Naive B cell (primary cell): ENCODE measurements at places on chromosomes 3 and 15. TPM values are rescaled to one million over a fixed set of nuclear protein-coding genes. Genes with fewer than 3 reads are reported as not detected.

GRCh38 chr3:65436580-65436979 lies 602.1 kb downstream of the MAGI1 start:
- H3K27me3 ChIP-seq = no peaks in the 10 kb centered on the region
- no peaks in the 10 kb centered on the region for H3K36me3 ChIP-seq
- H3K4me1 ChIP-seq = no peaks in the 10 kb centered on the region
- no peak overlapping the region for H3K4me3 ChIP-seq
- H3K27ac ChIP-seq = no peak overlapping the region
- DNase-seq = no peak

- no peaks in the 10 kb centered on the region for H3K4me1 ChIP-seq
- H3K36me3 ChIP-seq = no peaks in the 10 kb centered on the region
- no peak for DNase-seq
- peaks cover 14% of the 10 kb centered on the region for H3K27me3 ChIP-seq
Measured at GRCh38 chr3:54853573-54854404, 74.1 kb downstream of the LRTM1 start.

DNA sequence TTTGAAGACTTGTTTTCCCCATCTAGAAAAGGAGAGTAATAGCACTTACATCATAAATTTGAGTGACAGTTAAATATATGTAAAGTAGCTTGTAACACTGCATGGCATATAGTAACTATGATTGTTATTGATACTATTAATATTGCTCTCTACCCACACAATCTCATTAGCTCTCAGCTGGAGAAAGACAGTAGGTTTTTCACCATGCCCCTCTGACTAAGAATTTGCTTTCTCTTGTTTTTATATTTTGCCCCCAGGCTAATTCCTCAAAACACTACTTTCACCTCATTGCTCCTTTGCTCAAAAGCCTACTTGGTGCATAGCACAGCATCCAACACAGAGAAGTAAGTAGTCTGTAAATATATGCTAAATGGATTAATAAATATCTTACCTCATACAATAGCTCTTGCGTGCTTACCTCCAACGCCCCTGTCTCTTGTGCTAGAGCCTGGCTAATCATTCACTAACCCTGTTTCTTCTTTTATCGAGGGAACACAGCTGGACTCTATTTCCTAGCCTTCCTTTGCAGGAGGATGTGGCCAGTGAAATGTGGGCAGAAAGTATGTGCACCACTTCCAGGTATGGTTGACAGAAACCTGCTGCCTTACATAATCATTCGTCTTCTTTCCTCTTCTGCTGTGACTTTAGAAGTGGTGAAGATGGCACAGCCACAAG lies 190.0 kb downstream of the PLCH1 start:
- no peak for DNase-seq
- no peak overlapping the region for H3K4me3 ChIP-seq
- H3K27me3 ChIP-seq = no peaks in the 10 kb centered on the region
- peaks cover 8% of the 10 kb centered on the region for H3K4me1 ChIP-seq
- H3K27ac ChIP-seq = no peak overlapping the region
- H3K36me3 ChIP-seq = no peaks in the 10 kb centered on the region

Gene ZNF501
- polyA plus RNA-seq = 4.0 TPM

Gene PPCDC
- polyA plus RNA-seq = 6.5 TPM

- DNase-seq = no peak
- H3K4me1 ChIP-seq = no peaks in the 10 kb centered on the region
- peaks cover 8% of the 10 kb centered on the region for H3K36me3 ChIP-seq
- H3K27ac ChIP-seq = no peak overlapping the region
- peaks cover 36% of the 10 kb centered on the region for H3K27me3 ChIP-seq
Measured at GRCh38 chr15:69508659-69509058, 56.0 kb downstream of the RPLP1 start.

DNA sequence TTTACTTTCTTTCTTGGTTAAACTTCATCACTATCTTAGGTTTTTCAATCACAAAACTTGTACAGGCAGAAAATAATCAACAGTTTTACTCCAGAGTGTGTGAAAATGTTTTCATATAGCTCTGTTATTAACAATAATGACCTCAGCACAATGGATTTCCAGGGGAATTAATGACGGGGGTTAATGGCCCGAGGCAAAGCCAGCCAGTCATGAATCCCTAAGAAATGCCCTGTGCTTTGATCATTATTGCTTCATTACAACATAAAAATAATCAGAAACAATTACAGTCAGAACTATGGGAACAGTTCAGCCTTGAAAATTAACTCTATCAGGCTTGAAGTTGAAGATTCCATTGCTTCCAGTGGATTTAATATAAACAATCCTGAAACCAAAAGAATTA lies 875.4 kb downstream of the ROBO2 start:
- no peak for DNase-seq
- H3K4me3 ChIP-seq = no peak overlapping the region
